Stimulated activated CD4-positive, alpha-beta T cell treated with anti-CD3 and anti-CD28 coated beads, Interleukin-1b, Interleukin-23, amount 100 ng/mL, for 1 hour (primary cell): ENCODE measurements at places on chromosomes 6 and 20.

- no peak for DNase-seq
Measured at GRCh38 chr20:47775841-47776240, 9.4 kb downstream of the SULF2 start.

GRCh38 chr6:148947621-148948444 is 201.0 kb downstream of the UST start:
- DNase-seq: peak; percentile 68

DNA sequence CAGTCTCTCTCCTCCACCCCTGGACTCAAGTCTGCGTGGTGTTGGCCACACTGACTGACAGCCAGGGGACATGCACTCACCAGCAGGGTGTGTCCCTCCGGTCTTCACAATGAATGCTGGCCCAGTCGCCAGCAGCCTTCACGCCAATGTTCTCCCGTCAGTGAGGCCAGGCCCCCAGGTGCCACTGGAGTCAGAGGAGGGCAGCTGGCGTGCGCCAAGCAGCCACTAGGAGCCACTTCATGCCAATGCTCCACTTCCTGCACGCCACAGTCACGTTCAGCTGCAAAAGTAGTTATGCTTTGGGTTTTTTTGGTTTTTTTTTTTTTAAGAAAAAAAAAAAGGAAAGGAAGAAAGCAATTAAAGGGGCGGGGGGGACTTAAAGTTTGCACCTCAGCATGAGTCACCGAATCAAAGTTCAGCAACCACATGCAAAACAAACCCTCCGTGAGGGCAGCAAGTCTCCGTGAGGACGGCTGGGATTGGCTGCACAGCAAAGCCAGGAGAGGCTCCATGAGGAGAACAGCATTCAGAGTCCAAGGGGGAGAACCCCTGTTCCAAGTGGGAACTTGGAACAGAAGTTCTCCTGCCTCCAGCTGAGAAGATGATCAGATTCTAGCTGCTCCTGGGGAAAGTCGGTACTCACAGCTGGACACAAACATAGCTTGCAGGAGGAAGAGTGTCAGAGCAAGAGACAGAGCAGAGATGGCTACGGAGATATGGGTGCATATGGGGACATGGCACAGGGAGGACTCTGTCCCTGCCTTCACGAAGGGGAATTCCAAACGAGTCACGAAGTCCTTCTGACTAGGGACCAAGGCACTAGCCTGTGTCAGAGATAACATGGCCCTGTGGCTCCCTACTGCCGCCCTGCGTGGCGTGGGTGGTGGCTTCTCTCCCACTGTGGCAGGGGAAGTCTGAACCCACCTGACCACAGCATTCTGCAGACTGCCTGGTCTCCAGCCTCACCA is at the start of gene ZC3H12D:
Gene ZC3H12D (minus strand): TSS at position 282 of the 968 bp plus-strand sequence. CDS start 10,471 bp downstream, outside the sequence.
- no peak for DNase-seq

GRCh38 chr20:10634683-10635411 is 39.0 kb downstream of the JAG1 start:
- no peak for DNase-seq

- no peak for DNase-seq
Measured at GRCh38 chr20:19785173-19785982, 27.3 kb downstream of the RIN2 start.

- DNase-seq: no peak
Measured at GRCh38 chr6:95094751-95095663, 482.3 kb upstream of the MANEA start.

DNA sequence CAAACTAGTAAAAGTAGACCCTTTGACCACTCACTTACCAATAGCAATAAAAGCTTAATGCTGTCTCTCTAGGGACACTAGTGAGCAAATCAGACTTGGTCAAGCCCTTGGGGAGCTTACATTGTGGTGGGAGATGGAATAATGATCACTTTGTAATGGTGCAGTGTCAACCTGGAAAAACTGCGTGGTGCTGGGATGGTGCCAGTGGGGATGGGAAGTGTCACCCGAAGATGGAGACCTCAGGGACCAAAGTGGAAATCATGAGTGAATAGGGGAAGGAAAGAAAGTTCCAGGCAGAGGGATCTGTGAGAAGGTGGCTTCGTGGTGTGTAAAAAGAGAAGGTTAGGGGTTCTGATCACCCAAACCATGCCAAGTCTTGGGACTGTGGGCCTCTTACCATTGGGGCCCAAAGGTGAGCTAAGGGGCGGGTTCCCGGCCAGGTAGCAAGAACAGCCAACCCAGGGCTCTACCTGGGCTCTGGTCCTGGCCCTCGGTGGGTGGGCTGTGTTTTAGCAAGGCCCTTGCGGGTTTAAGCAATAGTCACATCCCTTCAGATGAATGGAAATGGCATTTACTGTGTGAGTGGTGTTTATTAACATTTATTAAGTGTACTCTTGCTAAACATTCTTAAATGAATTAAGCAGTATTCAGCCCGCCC is 15.5 kb downstream of the DYNLRB1 start:
- DNase-seq: no peak

DNA sequence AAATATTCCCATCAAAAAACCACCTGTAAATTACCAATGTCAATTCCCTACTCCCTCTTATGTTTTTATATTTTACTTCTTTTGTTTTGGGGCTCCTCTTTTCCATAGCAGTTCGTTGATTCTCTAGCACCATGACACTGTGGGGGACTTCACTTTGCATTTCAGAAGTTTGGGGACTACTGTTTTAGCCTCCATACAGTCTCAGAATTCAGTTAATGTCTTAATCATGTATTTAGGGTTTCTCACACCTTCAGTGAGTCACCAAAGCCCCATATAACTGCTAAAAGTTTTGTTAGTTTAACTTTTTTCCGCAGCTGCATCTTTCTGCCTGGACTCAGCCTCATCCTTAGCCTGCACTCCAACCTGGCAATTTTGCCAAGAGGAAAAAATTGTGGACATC is 20.7 kb upstream of the AIG1 start:
- no peak for DNase-seq

GRCh38 chr6:16470502-16471221 is 232.3 kb downstream of the GMPR start:
- no peak for DNase-seq

DNA sequence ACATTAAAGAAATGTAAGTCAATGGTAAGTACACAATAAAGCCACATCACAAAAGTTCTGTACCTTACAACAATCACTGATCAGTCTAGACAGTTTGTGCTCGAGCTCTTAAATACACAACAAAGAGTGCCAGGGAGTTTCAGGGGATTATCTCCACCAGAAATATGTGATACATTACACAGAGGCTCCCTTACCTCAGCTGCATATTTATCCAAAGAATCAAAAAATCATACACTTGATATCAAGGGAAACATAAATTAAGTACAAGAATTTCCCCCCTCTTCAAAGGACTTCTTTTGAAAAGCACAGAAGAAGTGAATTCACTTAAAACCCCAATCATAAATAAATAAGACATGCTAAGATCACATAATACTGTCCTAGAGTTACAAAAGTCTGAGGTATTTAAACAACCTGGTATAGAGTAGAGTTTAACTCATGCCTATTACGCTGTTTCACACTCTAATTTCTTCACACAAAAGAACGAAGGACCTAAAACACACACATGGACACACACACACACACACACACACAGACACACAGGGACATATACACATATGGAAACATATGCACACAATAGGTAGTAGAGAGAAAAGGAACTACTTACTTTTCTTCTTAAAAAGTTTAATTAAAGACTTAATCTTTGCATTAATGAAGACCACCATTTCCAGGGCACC is 528 bp downstream of the NHSL1 start:
- DNase-seq: no peak

DNA sequence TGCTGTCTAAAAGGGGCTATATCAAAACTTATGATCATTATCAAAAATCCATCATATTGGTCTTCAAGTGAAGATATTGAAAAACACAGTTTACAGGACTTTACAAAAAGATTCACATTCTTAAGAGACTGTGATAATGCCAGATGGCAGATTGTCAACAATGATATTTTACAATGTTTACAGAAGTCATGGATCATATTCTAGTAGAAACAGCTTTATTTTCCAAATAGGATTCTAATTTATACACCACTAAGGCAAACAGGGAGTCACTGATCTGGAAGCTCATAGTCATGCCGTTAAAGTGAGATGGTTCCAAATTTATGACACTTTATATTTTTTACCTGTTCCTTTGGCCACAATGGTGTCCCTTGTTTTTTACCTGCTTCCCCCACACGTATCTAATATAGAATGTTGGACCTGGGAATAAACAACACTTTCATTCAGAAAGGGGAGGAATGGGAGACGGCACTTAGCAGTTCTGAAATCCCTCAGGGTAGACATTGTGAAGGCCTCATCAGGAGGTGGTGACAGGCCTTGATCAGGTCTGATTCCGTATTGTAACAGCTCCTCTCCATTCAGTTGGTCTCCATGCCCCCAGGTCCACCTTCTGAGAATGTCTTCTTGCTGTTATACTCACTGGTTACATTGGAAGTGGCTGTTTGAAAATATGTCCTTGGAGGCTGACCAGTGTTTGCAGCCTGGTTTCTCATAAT is 228.6 kb downstream of the ADGB start:
- DNase-seq: no peak

- no peak for DNase-seq
Measured at GRCh38 chr6:73487473-73487872, 25.9 kb downstream of the MTO1 start.

DNA sequence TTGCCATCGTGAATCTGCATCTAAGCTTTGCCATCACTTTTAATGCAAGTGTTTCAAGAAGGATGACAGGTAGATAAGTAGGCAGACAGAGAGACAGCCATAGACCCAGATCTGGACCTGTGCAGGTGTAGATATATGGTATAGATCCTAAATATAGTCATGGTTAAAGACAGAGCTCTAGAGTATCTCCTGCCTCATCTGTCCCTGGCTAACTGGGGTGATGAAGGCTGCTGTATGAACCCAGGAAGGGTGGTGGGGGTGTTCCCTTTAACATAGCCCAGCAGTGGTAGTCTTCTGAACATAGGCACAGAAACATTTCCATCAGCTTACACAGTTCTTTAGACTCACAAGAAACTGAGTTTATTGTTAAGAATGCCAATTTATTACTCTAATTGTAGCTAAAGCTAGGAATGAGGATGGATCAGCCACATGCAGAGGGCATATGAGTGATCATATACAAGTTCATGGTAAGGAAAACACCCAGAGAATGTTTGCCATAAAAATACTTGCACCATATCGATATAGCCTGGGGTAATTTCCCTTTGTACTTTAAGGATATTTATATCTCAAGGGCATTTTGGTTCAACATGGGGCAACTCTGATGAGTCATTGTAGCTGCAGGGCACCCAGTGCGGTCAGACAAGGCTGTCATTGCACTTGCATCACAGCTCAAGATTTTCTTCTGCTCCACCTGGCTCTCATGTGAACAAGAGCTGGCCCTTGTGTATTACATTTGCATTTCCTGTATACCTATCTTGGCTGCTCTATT is 587.2 kb downstream of the EPM2A start:
- no peak for DNase-seq

DNA sequence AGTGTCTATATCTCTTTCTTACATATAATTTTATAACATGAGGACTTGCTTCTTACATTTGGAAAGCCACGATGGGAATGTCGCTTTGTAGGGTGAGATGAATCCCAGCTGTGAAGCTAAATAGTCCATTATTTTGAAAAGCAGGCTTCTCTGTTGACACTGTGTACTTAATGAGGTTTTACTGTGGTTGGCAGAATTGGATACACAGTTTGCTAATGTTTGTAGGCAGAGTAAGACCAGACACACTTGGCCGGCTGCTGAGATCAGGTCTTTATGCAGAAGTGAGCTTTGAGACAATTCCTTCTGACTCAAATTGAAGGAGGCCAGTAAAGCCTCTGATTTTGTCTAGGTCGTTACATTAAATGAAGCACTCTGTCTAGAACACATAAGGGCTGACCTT is 93.0 kb downstream of the NDUFAF5 start:
- no peak for DNase-seq
